ENCODE measurements at places on chromosomes 3 and 15. TPM values are rescaled to one million over a fixed set of nuclear protein-coding genes. Genes with fewer than 3 reads are reported as not detected.

PEX11A gene
- 103 TPM for total RNA-seq

SNTN gene
- not detected for total RNA-seq

OR5H1 gene
- not detected for total RNA-seq

ATP2C1 gene
- 71.0 TPM for total RNA-seq

FETUB gene
- not detected for total RNA-seq

GRM7 gene
- 0.16 TPM for total RNA-seq

CHRM5 gene
- not detected for total RNA-seq

PIGZ gene
- total RNA-seq = 10.2 TPM

TTC21A gene
- total RNA-seq = 3.1 TPM

MGA gene
- total RNA-seq = 32.9 TPM

OSBPL10 gene
- 18.9 TPM for total RNA-seq

CCDC14 gene
- total RNA-seq = 18.6 TPM

POTEB gene
- total RNA-seq = not detected

TEX55 gene
- not detected for total RNA-seq

DPPA4 gene
- not detected for total RNA-seq

UNC13C gene
- not detected for total RNA-seq

KNG1 gene
- total RNA-seq = not detected

CCRL2 gene
- 8.8 TPM for total RNA-seq

Measured in mesenteric fat pad (tissue), 1 donor.